ENCODE measurements at places on chromosomes 6 and 20.

DNA sequence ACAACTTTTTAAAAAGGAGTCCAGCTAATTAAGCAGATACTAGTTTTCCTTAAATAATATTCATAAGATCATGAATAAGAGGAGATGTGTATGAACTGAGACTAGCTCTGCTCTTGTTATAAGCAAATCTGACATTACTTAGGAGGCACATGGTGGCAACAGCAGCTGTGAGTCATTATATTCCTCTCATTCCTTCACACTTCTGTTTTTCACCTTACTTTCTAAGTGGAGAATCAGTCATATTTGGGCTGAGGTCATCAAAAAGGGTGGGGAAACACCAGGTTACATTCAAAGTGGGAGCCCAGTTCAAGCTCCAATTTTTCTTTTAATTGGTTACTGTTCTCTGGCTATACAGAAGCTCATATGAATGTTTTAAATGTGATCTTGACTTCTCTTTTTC is 6.0 kb upstream of the RIPPLY2 start:
- DNase-seq, result no peak

DNA sequence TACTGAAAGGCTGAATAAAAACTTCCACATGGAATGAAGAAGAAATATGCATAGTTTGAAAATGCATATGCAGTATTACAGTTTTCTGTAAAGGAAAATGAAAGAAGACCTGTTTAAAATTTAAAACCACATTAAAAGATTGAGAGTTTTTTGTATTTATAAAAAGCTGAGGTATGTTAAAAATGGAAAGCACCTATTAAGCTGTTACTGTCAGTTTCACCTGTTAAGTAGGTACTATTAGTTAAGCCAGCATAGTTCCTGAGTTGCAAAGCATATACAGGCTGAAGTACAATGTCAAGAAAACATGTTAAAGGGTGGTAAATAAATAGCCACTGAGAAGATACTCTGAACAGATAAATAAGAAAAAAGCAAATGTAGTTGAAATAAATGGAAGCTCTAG is 69.9 kb downstream of the ATXN1 start:
- no peak for DNase-seq

GRCh38 chr20:47418069-47418757 is 61.7 kb upstream of the ZMYND8 start:
- DNase-seq, result no peak

DNA sequence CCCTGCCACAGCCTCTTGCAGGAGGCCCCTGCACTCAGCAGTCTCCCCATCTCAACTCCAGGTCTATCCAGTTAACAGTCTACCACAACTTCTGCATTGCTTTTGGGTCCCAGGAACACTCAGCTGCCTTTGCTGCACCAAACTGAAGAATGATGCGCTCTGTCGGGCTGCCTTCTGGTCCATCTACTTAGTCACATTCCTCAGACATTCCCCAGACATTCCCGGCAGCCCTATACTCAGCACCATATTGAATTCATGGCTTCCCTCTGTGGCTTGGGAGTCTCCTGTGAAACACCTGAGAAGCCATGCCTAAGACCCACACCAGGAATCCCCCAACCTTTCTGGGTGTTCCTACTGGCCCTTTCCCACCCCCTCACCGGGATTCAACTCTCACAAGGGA is 99.6 kb upstream of the COL21A1 start:
- DNase-seq, result no peak
